Neural crest cell (in vitro differentiated cells): ENCODE measurements at places on chromosomes 2 and 18. TPM values are rescaled to one million over a fixed set of nuclear protein-coding genes. Genes with fewer than 3 reads are reported as not detected.

DNA sequence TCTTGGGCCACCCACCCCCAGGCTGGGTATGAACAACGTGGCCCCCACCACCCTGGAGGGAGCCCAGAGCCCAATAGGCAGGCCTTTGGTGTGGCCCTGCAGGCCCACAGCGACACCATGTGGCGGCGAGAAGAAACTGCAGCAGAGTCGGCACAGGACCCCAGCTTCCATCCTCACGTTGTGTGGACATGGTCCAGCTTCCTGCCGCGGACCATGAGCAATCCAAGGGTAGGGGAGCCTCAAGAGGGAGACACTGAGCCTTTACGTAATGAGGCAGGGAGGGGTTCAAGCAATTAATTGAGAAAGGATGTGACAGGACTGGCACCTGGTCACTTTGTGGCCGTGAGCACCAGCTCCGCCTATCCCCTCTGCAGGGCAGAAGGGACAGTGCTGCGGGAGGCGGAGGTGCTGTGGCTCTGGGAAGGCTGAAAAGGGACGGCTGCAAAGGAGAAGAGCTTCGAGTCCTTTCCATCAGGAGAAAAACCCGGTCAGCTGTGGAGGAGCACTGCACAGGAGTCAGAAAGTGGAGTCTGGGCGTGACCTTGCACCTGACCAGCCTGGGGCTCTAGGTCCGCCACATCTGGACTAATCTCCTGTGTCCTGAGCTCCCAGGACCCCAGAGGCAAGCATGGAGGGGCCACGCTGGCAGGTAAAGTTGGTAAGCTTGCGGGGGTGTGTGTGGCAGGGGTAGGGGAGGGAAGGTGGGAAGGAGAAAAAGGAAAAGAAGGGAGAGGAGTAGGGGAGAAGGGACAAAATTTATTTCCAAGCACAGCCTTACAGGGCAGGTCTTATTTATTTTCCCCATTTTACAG is 44.9 kb downstream of the TMEM37 start:
- peak; percentile 59 for DNase-seq

GRCh38 chr2:70753031-70753430 is 15.0 kb downstream of the ADD2 start:
- DNase-seq = no peak

DNA sequence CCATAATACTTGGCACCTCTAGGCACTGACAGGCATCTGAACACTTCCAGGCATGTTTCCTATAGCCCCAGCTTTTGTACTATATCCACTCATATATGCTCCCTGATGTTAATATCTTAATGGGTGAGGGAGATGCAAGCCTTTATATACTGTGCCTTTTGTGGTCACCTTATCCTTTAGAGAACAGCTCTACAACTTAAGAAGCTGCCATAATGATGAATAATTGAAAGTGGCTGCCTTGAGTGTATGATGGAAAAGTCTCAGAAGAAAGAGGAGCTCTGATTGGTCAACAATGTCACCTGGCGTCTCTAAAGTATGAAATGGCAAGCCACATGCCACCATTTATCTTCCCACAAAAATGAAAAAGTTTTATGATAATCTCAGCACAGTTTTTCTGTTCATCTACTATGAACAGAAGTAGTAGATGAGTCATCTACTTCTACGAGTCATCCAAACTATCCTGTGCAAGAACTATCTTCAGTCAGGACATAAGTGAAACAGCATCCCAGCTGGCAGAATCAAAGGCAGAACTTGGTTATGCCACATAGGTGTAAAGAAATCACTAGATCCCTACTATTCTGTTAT is 997.9 kb upstream of the CELF4 start:
- no peak for DNase-seq

- no peak for DNase-seq
These were observed 11.5 kb downstream of the MFSD2B start for GRCh38 chr2:24021122-24021998.

DNA sequence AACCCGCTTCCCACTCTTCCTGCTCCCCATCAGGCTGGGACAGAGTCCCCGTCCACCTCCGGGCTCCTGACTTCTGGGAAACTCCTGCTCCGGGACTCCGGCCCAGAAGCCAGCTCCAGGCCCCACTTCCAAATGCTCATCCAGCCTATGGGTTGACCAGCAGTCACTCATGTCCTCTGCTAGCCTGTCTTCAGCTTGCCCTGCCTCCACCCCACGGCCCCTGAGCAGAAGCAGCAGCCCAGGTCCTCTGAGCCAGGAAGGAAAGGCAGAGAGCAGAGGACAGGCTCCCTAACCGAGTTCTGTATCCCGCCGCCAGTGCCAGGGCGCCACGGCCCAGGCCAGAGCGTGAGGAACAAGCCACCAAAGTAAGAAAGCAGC is 86.4 kb upstream of the ID2 start:
- no peak for DNase-seq

DNA sequence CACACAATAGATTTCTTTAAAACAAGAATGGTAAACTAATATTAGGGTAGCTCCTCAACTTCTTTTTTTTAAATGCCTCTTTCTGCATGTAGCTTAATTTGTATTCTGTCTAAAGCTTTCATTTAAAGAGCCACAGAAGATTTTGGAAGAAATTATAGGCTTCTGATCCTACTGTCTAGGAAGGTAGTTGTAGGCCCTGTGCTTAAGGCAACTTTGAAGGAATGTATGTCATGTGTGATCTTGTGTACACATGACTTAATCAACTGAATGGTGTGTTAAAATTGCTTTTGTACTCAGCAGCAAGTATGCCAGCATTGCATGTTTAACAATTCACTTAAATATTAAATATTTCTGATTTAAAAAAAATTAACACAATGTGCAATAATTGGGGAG is 51.5 kb upstream of the LYPD6 start:
- DNase-seq = no peak

GRCh38 chr2:60440767-60441163 is 112.7 kb downstream of the BCL11A start:
- DNase-seq = no peak

- DNase-seq = peak; percentile 71
These were observed 8.1 kb downstream of the LBH start for GRCh38 chr2:30239308-30239985.

GRCh38 chr2:206881708-206882410 is 57.5 kb upstream of the CPO start:
- no peak for DNase-seq

- no peak for DNase-seq
These were observed 662 bp downstream of the ACVR2A start for GRCh38 chr2:147845411-147845971.

GRCh38 chr2:177252808-177253531 is 11.6 kb downstream of the NFE2L2 start:
- DNase-seq = no peak

GRCh38 chr2:146004462-146004861 is 1484.5 kb upstream of the ZEB2 start:
- no peak for DNase-seq

DNA sequence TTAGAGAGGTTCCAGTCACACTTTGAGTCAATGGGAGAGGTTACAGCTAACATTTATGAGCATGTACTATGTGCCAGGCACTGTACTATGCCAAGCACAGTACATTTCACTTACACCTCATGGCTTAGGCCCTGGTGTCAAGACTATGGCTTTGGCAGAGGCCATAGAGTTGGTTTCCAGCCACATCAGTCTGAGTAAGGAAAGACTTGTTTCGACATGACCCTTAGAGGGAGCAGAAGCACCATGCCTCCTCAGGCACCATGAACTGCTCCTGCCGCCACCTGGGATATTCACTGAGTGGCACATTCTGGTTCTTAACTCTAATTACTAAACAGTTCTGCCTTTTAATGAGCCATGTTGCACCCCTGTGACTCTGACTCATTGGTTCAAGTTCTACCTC is 12.7 kb downstream of the DGUOK start:
- DNase-seq = no peak

IRS1 gene
- total RNA-seq = 14.8 and 15.1 TPM in 2 replicates

HRH4 gene
- total RNA-seq = 0.07 TPM in 1 of 2 replicates, not detected in the other

MYOM1 gene
- total RNA-seq = 0.89 and 1.4 TPM in 2 replicates

EMX1 gene
- total RNA-seq = not detected in 2 replicates

DSG4 gene
- not detected in 2 replicates for total RNA-seq

TRPM8 gene
- 0.07 TPM in 1 of 2 replicates, not detected in the other for total RNA-seq

CD8B2 gene
- not detected in 2 replicates for total RNA-seq

HSBP1L1 gene
- total RNA-seq = 0.58 TPM in 1 of 2 replicates, not detected in the other

LPIN1 gene
- total RNA-seq = 42.3 and 43.9 TPM in 2 replicates
